ENCODE measurements at places on chromosomes 4 and X.

DNA sequence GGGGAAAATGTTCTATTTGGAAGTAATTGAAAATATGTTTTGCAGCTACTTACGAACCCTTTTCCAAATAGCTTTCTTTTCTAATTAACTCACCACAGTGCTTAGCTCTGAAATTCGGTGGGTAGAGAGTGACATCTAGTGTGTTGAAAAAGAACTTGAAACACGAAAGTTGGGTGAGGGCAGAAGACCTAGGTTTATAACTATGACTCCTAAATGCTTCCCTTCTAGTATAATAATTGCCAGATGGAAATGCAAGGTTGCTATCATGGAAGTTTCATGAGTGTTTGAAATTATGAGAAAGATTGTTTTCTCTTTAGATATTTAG is 77.3 kb upstream of the NOCT start:
- no peak for DNase-seq

GRCh38 chr4:85520765-85521749 is 46.1 kb downstream of the ARHGAP24 start:
- no peak for DNase-seq

DNA sequence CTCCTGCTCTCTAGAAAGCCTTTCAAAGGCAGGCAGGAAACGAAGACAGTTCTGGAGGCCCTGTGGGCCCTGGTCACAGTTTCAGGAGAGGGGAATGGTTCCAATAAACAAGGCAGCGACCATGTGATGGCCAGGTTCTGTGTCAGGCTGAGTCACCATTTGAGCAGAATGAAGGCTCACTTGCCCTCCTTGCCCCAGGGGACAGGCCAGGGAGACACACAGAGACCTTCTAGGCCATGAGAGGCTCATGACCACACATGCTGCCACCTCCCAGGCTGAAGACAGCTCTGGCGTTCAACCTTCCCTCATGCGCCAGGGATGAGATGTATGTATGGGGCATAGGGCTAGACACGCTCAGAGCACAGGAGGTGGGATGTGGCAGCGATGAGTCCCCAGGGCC is 22.9 kb upstream of the TRIM2 start:
- no peak for DNase-seq

DNA sequence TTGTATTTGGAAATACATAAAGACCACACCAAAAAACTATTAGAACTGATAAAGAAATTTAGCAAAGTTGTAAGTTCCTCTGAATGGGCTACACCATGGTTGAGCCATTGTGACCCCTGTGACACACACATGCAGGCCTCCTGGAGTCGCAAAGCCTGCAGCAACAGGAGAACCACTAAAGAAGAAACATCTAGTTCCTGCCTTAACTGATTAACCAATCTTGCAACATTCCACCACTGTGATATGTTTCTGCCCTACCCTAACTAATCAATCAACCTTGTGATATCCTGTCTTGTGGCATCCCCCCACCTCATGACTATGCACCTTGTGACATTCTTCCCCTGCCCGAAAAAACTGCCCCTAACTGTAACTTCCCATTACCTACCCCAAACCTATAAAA is 401.8 kb downstream of the PRDM5 start:
- no peak for DNase-seq

DNA sequence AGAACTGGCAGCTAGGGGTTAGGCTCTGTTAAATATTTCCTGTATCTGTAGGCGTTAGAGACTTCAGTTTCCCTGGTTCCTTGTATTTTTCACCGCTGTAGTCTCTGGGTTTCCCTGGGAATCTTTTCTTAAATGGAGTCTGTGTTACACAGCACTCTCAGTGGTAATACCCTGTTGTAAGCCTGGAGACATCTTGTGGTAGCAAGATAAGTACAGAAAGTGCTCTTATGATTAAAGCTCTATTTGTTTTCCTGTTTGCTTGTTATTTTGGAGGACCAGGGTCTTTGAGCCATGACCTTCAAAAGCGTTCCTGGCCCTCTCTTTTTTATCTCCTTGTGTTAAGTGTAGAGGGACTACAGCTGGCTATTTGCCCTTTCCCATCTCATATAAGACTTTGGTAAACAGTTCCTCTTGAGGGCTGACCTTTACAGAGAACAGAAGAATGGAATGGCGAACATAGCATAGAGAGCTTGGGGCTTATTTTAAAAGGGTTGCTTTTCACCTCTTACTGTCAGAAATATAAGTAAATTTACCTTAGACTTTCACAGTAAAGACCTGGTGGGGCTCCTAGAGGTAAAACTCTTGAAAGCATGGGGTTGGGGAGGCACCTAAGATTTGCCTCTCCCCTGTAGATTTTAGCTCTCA is 782.5 kb downstream of the FAT4 start:
- DNase-seq: no peak

DNA sequence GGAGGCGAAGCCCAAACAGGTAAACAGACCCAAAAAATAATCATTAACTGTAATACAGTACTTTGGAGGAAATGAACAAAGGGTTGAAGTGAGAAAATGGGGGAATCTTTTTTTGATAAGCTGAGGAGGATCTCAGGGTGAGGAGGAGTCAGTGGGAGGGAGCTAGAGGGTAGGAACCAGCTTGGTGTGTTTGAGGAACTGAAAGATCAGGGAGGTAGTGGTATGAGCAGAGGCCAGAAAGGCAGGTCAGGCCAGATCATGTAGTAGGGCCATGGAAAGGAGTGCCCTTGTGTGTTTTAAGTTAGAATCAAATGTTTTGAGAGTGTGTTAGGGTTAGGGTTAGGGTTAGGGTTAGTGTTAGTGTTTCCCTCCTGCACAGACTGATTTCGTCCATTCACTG is 48.8 kb downstream of the PPP2R2C start:
- no peak for DNase-seq

GRCh38 chr4:123014038-123014437 is 91.6 kb upstream of the NUDT6 start:
- no peak for DNase-seq

DNA sequence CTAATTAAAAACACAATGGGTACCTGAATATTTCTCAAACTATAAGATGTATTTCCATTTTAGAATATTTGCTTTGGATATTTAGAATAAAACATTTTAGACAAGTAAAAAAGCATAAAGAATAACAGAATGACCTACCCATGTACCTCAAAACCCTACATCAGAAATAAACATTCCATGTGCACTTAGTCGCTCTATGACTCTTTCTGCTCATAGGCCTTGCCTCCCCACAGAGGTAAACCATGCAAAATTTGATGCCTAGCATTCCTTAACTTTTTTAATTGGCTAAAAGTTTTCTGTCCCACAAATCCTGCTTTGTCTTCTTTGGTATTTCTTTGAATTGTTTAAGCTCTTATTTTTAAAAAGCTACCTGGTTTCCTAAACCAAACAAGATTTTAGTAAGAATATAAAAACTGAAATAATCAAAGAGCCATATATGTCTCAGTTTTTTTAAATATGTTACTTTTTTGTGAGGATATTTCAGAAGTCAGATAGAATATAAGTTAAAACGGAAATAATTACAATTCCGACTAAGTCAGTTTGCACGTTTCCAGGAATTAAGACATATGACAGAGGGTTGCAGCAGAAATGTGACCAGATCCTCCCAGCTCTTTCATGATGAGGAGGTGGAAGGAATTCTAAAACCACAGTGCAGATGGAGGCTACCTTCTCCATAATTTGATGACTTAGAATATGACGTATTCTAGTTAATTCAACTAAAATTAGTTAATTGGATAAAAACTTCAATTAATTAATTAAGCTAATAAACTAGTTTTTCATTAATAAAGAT is 102.5 kb downstream of the FIP1L1 start:
- no peak for DNase-seq

DNA sequence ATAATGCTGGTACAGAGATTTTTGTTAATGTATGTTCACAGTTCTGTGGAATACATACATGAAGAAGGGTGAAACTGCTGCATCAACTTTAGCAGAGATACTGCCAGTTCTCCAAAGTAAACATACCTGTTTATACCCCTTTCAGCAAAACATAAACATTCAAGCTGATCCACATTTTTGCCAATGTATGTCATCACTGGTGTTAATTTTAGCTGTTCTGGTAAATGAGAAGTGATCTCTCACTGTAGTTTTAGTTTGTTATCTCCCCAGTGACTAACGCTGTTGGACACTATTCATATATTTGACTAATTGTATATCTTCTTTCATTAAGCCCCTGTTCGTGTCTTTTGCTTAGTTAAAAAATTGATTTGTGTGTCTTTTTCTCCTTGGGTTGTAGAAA is 82.0 kb downstream of the HAUS3 start:
- DNase-seq: no peak

Data from stimulated activated naive CD4-positive, alpha-beta T cell (primary cell).